Smooth muscle cell of the brain vasculature (primary cell): ENCODE measurements at places on chromosomes 5 and 9.

DNA sequence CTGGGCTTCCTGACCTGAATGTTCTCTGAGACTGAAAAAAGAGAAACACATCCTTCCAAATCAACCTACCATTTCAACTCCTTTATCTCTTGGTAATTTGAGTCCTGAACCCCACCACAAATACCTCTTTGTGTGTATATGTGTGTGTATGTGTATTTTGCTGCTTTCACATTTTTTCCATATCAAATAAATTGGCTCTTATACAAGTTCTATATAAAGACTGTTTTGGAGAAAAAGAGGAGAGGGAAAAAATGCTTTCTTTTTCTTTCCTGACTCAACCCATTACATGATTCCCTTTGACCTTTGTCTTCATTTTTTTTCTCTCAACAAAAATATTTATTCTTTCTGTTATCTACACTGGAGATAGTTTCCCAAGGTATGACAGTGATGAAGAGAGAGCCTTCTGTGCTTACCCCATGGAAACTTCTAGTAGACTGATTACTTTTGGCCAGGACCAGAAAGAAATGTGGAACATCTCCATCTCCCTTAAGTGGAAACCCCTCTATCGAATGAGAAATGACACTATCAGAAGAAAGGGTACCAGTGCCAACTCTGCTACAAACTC lies 85.3 kb downstream of the PAPPA start:
- DNase-seq: no peak

DNA sequence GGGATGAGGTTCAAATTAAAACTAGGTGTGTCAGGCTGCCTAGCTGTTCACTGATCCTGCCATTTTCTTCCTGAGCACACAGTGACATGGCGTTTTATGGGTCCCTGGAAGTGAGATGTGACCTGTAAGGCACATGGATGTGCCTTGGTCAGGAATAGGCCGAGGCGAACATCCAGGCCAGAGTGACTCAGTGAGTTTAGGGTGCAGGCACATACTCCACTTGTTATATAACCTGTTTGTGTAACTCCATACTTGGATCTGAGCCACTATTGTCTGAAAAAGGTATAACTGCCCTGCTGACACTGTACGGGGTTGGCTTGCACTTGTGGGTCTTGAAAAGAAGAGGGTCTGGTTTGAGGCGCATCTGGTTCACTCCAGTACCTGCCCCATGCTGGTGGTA lies 150.1 kb upstream of the ADAMTS16 start:
- no peak for DNase-seq

DNA sequence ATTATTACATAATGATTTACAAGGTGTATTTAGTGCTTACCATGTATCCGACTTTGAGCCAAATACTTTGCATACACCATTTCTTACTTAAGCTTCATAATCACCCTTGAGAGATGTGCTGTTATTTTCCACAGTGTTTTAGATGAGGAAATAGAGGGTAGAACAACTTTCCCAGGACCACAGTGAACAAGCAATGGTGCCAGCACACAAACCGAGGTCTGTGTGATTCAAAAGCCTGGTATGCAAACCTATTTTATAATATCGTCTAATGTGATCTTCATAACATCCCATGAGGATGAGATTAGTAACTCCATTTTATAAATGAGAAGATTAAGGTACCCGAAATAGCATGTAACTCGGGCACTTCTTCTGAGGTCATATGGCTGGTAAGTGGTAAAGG lies 294.7 kb downstream of the NSG2 start:
- no peak for DNase-seq

- no peak for DNase-seq
Measured at GRCh38 chr5:39863926-39864552, 439.3 kb upstream of the DAB2 start.

DNA sequence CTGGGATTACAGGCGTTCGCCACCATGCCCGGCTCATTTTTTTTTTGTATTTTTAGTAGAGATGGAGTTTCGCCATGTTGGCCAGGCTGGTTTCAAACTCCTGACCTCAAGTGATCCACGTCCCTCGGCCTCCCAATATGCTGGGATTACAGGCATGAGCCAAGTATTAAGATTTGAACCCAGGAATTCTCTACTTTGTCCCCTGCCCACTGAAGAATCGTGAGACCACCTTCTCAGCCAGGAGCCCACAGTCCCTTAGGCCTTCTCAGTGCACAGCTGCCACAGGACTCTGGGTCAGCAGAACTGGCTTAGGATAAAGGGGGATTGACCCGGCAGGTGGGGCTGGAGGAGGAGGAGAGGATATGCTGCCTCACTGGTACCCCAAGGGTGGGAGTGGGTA lies 13.4 kb downstream of the OLFML2A start:
- DNase-seq: no peak

- no peak for DNase-seq
Measured at GRCh38 chr5:17679597-17680203, 45.4 kb downstream of the TAF11L14 start.

GRCh38 chr5:135395451-135395850 lies 3.6 kb downstream of the MACROH2A1 start:
- DNase-seq: no peak

DNA sequence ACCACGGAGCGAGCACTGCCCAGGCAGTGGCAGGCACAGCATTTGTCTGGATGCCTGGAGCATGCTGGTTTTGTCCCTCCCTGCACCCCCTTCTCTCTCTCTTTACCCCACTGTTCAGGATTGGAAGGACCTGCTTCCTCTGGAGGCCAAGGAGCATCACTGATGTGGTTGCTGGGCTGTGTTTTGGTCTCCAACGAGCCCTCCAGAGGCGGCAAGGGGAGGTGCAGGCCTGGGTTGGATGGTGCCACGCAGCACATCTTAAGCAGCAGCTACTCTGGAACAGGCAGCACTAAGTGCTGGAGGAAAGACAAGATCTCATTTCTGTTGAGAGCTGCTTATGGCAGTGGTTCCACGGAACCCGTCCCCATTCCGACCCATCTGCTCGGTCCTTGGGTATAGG lies 139.6 kb downstream of the CMYA5 start:
- DNase-seq: no peak

GRCh38 chr5:74141053-74141452 lies 499.5 kb downstream of the ENC1 start:
- DNase-seq: no peak

DNA sequence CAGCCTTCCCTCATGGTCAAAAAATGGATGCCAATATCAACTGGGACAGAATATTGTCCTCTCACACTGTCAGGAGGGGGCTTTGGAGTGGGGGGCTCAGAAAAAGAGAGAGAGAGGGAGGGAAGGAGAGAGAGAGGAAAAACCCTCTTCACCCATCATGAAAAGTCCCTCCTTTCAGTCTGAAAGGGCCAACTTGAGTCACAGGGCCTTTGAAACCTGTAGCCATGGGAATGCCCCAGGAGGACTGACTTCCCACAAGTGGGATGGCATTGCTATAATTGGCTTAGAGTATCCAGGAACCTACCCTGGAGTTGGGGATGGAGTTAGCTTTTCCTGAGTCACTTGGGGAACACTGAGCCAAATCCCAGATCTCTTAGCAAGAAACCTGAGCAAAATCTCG lies 41.2 kb downstream of the DNAJC21 start:
- no peak for DNase-seq

- no peak for DNase-seq
Measured at GRCh38 chr9:32954642-32955041, 46.8 kb downstream of the APTX start.

DNA sequence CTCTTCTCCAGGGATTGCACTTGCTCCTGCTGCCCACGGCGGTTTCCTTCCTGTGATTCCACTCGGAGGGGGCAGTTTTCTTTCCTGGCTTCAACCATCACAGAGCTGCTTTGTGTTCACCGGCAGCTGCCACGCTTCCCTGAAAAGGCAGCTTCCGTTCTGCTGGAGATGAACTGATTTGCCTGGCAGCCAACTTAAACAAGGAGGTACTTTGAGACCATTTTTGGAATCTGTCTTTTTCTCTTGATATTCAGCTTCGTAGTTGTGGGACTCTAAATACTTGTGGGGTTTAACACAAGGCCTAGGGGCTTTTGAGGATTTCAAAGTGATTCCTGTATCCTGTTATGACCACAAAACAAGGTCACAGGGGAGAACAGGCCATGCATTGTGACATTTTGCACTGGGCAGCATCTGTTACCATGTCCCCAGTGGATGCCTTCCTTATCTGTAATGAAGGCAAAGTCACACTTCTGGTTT lies 192.0 kb downstream of the MTRR start:
- no peak for DNase-seq

- DNase-seq: no peak
Measured at GRCh38 chr5:95565280-95565920, 10.5 kb downstream of the ARSK start.

GRCh38 chr5:94744906-94745305 lies 126.4 kb downstream of the SLF1 start:
- no peak for DNase-seq

DNA sequence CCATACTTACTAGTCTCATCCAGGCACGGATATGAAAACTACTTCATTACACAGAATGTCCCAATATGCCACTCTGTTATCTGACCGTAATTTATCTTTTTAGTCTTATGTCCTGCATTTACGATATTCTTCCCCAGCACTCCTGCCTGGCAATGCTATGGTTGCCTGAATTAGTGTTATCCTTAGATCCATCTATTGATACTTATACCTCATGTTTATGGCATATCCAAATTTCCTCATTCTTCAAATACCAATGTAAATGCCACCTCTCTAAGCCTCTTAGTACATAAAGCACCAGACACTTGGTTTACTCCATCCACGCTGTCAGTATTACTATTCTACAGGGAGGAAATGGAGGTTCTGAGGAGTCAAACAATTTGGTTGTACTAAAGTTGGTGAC lies 507.8 kb upstream of the NMUR2 start:
- no peak for DNase-seq

GRCh38 chr9:4959031-4959430 lies 26.0 kb upstream of the JAK2 start:
- no peak for DNase-seq
